ENCODE measurements at places on chromosomes 4 and X. TPM values are rescaled to one million over a fixed set of nuclear protein-coding genes. Genes with fewer than 3 reads are reported as not detected.

Gene SCRG1
- 0.06 TPM for total RNA-seq

Gene RBPJ
- 78.4 TPM for total RNA-seq

Gene BEX2
- 13.9 TPM for total RNA-seq

GRCh38 chrX:155048977-155049619, 21.8 kb downstream of the CMC4 start:
- H3K4me3 ChIP-seq, result no peak overlapping the region
- no peak overlapping the region for H3K27ac ChIP-seq
- DNase-seq, result peak; percentile 45
- peaks cover 4% of the 10 kb centered on the region for H3K36me3 ChIP-seq
- H3K4me1 ChIP-seq, result no peaks in the 10 kb centered on the region
- H3K27me3 ChIP-seq, result no peaks in the 10 kb centered on the region

DNA sequence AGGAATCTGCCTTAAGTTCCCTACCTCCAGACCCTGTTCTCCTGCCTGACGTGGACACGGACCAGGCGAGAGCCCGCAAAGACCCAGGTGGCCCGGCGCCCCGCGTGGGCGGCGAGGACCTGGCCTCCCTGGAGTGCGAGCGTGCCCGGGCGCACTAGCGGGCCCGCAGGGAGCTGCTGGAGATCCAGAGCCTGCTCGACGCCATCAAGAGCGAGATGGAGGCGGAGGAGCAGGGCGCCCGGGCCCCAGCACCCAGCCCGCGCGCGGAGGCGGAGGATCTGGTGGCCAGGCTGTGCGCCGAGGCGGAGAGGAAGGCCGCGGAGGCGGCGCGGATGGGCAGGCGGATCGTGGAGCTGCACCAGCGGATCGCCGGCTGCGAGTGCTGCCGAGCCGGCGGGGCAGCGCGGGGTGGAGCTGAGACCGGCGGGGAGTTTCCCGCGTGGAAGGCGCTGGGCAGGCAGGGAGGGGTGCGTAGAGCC, 18.2 kb downstream of the MRFAP1 start:
- no peaks in the 10 kb centered on the region for H3K36me3 ChIP-seq
- peak; percentile 32 for DNase-seq
- peak overlapping the region; percentile 46 for H3K4me3 ChIP-seq

- H3K4me3 ChIP-seq, result no peak overlapping the region
- no peaks in the 10 kb centered on the region for H3K27me3 ChIP-seq
- peak; percentile 65 for DNase-seq
Measured at GRCh38 chr4:15649914-15650545, 5.1 kb downstream of the FBXL5 start.

DNA sequence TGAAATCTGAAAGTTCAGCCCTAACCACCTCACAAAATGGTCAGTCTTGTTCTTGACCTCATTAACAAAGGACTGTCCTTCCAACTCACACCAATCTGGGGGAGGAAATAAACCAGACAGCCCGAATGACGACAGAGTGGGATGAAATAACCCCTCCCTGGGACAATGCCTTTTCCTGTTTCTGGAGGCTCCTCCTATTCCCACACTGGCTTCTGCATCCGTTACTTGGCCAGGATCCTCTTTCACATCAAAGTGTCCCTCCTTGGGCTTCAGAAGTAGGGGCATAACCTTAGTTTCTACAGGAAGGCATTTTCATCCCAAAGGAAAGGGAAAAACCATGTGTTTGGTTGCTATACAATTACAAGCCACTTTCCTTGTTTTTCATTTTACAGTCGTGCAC, 59.8 kb upstream of the RPL34 start:
- H3K4me1 ChIP-seq, result no peaks in the 10 kb centered on the region
- H3K27me3 ChIP-seq, result no peaks in the 10 kb centered on the region
- no peak overlapping the region for H3K27ac ChIP-seq
- peak; percentile 46 for DNase-seq

- no peaks in the 10 kb centered on the region for H3K4me1 ChIP-seq
- no peak for DNase-seq
- no peak overlapping the region for H3K4me3 ChIP-seq
- no peaks in the 10 kb centered on the region for H3K36me3 ChIP-seq
- H3K27ac ChIP-seq, result no peak overlapping the region
Measured at GRCh38 chrX:40513012-40513411, 67.8 kb upstream of the ATP6AP2 start.

- no peaks in the 10 kb centered on the region for H3K4me1 ChIP-seq
- no peak overlapping the region for H3K4me3 ChIP-seq
- H3K36me3 ChIP-seq, result no peaks in the 10 kb centered on the region
- DNase-seq, result no peak
Measured at GRCh38 chr4:24630937-24631336, 46.6 kb upstream of the DHX15 start.

GRCh38 chrX:16012250-16012649, 111.1 kb upstream of the GRPR start:
- H3K4me1 ChIP-seq, result no peaks in the 10 kb centered on the region
- DNase-seq, result no peak
- H3K36me3 ChIP-seq, result no peaks in the 10 kb centered on the region
- no peak overlapping the region for H3K27ac ChIP-seq
- no peak overlapping the region for H3K4me3 ChIP-seq

GRCh38 chr4:148444296-148445070, 2.3 kb upstream of the NR3C2 start:
- H3K4me1 ChIP-seq, result peaks cover 2% of the 10 kb centered on the region
- H3K4me3 ChIP-seq, result peak overlapping the region; percentile 90
- peak; percentile 42 for DNase-seq

DNA sequence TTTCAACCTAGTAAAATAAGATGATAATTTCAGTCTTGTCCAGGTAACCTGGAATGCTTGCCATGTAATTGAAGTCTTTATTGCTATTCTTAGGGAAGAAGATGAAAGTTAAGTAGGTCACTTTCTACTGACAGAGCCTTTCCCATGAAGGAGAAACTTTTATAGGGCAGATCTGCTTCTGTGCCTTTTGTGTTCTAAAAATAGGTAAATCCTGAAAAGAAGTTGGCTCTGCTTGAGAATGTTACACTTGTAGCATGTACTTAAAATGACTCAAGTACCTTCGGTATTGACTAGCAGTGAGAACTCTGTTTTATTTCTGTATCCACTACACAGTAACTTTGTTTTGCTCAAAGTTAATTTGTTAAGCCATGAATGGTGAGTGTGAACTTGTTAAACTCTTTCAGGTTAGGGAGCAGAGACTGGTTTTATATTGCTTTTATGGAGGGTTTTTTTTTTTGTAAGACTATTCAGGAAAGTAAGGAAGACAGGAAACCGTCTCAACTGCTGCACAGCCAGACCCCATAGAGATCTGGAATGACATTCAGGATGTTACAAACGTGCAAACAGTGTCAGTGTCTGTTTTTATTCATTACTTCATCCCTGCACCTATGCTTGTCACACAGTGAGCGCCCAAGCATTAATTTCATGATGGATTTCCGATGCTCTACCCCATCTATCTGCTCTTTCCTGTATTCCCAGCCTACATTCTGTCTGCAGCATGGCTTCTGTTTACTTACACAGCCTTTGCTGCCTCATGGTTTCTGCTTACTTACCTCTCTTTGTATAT, 53.0 kb downstream of the SEPTIN11 start:
- no peak overlapping the region for H3K27ac ChIP-seq
- H3K4me1 ChIP-seq, result peaks cover 28% of the 10 kb centered on the region
- no peaks in the 10 kb centered on the region for H3K27me3 ChIP-seq
- H3K4me3 ChIP-seq, result no peak overlapping the region
- DNase-seq, result peak; percentile 73

DNA sequence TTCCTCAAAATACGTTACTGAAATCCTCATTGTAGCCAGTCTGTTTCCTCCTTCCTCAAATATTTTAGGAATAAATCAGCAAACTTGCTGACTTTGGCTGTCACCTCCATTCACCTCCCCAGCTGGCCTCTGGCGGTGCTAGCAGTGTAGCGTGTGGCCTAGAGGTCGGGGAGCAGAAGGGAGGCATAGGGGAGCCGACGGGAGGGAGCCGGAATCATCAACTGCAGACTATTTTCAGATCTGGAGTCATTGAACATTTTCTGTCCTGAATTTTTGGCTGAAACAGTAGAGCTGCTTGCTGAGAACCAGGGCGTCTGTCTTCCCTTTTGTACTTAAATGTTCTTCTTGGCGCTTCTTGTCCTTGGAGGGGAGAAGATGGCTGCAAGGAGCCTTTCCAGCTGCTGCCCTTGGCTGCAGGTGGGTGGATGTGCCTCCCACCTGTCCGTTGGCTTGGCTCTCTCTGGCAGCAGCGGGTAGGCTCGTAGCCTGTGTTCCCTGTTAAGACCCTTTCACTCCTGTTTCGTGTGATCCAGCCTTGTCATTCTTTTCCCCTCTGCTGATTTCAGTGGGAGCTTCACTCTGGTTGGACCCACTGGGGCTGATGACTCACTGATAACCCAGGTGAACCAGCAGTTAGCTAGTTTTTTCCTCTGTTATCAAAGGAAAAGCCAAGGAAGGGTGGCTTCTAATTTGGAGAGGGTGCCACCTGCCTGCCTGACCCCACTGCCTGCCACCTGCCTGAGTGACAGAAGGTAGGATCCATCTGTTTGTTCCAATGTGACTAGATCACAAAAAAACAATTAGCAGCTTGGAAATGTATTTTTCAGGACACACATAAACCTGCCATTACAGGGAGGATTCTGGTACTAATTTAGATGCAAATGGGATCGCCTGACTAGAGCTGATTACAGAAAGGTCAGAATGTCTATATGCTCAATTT, 135.9 kb downstream of the GATB start:
- no peaks in the 10 kb centered on the region for H3K4me1 ChIP-seq
- H3K36me3 ChIP-seq, result no peaks in the 10 kb centered on the region
- H3K27me3 ChIP-seq, result no peaks in the 10 kb centered on the region

DNA sequence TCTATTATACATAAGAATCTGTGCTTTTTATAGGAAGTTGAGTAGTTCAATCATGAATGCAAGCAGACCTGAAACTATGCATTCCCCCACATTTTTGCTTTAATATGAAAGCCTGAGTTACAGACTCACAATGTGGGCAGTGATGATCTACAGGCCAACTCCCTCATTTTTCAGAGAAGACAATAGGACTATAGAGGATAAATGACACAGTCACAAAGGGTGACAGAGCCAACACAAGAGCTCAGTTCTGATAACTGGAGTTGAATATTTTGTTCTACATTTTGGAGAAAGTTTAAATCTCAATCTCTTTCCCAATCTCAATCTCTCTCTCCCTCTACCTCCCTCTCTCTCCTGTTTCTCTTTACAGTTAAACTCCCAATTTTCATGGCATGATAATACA, 27.0 kb downstream of the MBNL3 start:
- H3K27ac ChIP-seq, result no peak overlapping the region
- H3K4me3 ChIP-seq, result no peak overlapping the region
- DNase-seq, result no peak
- H3K4me1 ChIP-seq, result no peaks in the 10 kb centered on the region

Measured in lung (tissue), 17 donors.